ENCODE measurements at places on chromosomes 1 and 21. TPM values are rescaled to one million over a fixed set of nuclear protein-coding genes. Genes with fewer than 3 reads are reported as not detected.

- no peaks in the 10 kb centered on the region for H3K4me1 ChIP-seq
- H3K36me3 ChIP-seq, result peaks cover 31% of the 10 kb centered on the region
- no peak overlapping the region for H3K27ac ChIP-seq
- DNase-seq, result no peak
- H3K4me3 ChIP-seq, result no peak overlapping the region
Observed at GRCh38 chr1:12009318-12009947, 9.9 kb upstream of the MIIP start.

LRRC53 gene
- not detected for polyA plus RNA-seq

DNA sequence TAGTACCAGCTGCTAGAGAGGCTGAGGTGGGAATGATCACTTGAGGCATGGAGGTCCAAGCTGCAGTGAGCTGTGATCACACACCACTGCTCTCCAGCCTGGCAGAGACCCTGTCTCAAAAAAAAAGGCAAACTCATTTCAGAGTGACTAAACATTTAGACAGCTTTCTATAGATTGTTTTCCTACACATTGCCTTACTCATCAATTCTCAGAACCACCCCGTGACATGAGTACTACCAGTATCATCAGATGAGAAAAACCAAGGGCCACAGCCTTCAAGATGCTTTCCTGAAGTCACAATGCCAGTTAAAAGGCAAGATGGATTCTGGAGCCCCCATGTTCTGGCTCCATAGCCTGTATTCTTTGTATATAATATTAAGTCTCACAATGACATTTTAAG is 22.4 kb upstream of the SMPDL3B start:
- 0 out of 2 replicates have a peak overlapping the region, but pooled peaks have one; percentile 9 for H3K27ac ChIP-seq
- DNase-seq, result no peak
- peaks cover 6% of the 10 kb centered on the region for H3K4me1 ChIP-seq
- H3K27me3 ChIP-seq, result peaks cover 10% of the 10 kb centered on the region
- H3K36me3 ChIP-seq, result peaks cover 25% of the 10 kb centered on the region
- H3K4me3 ChIP-seq, result no peak overlapping the region

- no peak overlapping the region for H3K4me3 ChIP-seq
- H3K27me3 ChIP-seq, result no peaks in the 10 kb centered on the region
- H3K4me1 ChIP-seq, result no peaks in the 10 kb centered on the region
- DNase-seq, result peak; percentile 22
- no peaks in the 10 kb centered on the region for H3K36me3 ChIP-seq
Observed at GRCh38 chr1:43632135-43632670, 17.7 kb upstream of the KDM4A start.

GRCh38 chr1:232057217-232057895 is 430.8 kb downstream of the DISC1 start:
- peaks cover 3% of the 10 kb centered on the region for H3K4me1 ChIP-seq
- H3K27ac ChIP-seq, result no peak overlapping the region
- DNase-seq, result no peak
- no peaks in the 10 kb centered on the region for H3K36me3 ChIP-seq
- no peak overlapping the region for H3K4me3 ChIP-seq
- no peaks in the 10 kb centered on the region for H3K27me3 ChIP-seq
